ENCODE measurements at places on chromosomes 4 and X.

DNA sequence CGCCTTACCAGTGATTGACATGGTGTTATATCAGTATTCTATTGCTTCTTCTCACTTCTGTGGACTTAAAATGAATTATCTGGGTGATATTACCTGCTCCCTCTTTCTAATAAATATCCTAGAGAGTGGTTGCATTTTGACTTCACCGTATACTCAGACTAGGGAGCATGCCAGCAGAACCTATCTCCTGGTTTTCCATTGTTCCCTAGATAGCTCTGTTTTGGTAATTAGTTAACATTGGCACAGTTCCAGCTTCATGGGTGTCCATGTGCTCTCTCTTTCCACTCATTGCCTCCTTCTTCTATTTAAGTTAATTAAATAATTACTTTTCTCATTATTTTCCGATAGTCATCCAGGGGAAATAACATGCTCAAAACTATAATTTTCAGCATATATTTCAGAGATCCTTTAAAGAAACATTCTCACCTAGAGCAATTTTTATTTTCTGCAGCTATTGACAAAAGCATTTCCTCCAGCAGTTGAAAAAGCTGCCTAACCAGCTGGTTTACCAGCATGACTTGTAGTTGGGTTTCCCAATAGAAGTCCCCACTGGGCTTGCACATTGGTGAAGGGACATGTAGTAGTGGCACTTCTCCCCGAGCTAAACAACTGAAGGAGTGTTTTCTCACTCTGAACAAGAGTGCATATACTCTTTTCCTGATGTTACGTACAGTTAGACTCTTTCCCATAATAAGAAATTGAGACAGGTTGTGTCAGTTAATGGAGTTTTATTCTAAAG is 27.9 kb upstream of the PAPSS1 start:
- DNase-seq = no peak

DNA sequence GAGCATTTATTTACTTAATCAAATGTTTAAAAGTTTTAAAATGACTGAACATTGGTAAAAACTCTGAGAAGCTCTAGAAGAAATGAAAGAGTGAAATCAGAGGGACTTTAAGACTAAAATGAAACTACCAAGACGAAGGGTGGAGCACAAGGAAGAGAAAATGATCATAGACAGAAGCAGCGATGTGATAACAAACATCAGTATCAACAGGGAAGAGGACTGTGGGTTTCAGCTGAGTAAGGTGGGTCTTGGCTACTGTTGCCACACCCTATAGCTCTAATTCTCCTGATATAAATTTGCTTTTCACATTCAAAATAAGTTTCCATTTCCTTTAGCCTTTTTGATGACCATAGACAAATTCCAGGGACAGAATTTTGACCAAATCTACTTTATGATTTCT is 18.4 kb downstream of the SOD3 start:
- no peak for DNase-seq

DNA sequence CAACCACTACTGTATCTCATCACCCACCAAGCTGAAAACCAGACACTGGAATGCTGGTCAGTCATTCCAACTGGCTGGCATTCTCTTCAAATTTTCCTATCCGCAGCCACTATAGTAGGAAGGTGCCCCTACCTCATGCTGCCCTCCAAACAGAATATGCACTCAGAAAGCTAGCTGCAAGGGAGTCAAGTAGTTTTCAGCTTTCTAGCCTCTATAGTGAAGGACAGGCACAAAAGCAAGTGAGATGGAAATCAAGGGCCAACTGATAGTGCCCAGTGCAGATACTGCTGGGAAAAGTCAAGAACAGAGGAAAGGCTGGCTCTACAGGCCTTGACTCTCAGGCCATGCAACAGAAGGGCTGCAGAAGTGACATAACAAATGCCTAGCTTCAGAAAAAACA is 47.2 kb downstream of the BCOR start:
- no peak for DNase-seq

DNA sequence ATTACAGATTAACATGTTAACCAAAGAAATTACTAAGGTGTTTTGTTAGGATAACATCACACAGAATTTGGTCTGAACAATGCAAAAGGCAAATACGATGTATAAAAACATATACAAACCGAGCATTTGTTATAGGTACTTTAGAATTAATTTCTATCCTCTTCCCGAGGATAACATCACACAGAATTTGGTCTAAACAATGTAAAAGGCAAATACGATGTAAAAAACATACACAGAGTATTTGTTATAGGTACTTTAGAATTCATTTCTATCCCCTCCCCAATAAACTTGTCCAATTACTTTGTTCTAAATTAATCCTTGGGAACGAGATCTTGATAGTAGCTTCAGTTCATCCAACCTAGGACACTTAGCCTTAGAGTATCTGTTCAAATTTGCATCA is 7.6 kb downstream of the HNRNPDL start:
- DNase-seq = no peak

DNA sequence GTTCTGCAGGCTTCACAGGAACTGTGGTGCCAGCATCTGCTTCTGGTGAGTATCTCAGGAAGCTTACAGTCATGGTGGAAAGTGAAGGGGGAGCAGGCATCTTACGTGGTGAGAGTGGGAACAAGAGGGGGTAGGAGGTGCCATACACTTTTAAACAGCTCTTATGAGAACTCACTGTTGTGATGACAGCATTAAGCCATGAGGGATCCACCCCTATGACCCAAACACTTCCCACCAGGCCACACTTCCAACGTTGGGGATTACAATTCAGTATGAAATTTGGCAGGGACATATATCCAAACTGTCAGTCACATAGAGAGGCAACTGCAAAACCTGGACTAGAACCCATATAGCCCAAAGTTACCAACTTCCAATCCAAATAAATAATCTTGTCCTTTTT is 43.1 kb upstream of the ZCCHC12 start:
- DNase-seq = no peak

GRCh38 chr4:89563431-89563830 is 255.8 kb upstream of the GPRIN3 start:
- DNase-seq = no peak

GRCh38 chrX:149993989-149994388 is 55.7 kb upstream of the EOLA2 start:
- no peak for DNase-seq

GRCh38 chrX:111695297-111695880 is 14.4 kb downstream of the ALG13 start:
- no peak for DNase-seq

DNA sequence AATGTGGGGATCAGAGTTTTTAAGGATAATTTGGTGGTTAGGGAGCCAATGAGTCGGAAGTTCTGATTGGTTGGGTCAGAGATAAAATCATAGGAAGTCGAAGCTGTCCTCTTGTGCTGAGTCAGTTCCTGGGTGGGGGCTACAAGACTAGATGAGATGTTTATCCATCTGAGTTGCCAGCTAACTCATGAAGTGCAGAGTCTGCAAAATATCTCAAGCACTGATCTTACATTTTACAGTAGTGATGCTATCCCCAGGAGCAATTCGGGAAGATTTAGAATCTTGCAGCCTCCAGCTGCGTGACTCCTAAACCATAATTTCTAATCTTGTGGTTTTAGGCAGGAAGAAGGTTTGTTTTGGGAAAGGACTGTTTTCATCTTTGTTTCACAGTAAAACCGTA is 565.8 kb upstream of the SPANXN1 start:
- no peak for DNase-seq

GRCh38 chrX:28639451-28639850 is 52.2 kb downstream of the IL1RAPL1 start:
- no peak for DNase-seq

Measured in fibroblast of skin of scalp (primary cell).